ENCODE measurements at places on chromosomes 3 and 15.

DNA sequence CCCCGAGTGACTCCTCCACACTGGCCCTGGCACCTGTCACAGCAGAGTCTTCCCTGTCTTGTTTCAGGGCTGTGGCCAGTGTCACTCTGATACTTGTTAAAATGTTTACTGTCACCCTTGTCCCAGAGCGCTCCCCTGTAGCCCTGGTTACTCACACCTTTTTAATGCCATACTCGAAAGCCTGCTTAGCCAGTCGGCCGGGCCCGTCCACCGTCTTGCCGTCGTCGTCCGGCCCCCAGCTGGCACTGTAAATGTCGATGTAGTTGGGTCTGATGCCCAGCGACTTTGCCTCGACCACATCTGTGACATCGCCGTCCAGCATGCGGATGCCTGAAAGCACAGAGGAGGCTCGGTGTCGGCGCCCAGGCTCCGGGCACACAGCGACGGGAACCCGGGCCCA is 91.3 kb downstream of the PCSK6 start:
- no peak for DNase-seq

DNA sequence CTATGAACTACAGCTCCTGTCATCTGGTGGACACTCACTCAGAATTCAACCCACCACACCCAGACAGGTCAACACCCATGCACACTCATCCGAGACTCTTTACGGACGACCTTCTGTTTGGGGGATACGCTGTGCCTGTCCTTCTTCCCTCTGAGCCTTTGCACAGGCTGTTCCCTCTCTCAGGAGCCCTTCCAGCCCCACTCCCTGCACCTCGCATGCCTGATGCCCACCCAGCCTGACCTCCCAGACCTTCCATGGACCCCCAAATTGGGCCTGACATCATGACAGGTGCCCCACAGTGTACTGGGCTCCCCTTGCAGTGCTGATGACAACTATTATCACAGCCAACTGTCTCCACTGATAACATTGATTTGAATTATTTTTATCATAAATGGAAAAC is 135.8 kb downstream of the NSMCE3 start:
- no peak for DNase-seq

GRCh38 chr15:80976851-80977250 is 12.8 kb downstream of the MESD start:
- DNase-seq = no peak

DNA sequence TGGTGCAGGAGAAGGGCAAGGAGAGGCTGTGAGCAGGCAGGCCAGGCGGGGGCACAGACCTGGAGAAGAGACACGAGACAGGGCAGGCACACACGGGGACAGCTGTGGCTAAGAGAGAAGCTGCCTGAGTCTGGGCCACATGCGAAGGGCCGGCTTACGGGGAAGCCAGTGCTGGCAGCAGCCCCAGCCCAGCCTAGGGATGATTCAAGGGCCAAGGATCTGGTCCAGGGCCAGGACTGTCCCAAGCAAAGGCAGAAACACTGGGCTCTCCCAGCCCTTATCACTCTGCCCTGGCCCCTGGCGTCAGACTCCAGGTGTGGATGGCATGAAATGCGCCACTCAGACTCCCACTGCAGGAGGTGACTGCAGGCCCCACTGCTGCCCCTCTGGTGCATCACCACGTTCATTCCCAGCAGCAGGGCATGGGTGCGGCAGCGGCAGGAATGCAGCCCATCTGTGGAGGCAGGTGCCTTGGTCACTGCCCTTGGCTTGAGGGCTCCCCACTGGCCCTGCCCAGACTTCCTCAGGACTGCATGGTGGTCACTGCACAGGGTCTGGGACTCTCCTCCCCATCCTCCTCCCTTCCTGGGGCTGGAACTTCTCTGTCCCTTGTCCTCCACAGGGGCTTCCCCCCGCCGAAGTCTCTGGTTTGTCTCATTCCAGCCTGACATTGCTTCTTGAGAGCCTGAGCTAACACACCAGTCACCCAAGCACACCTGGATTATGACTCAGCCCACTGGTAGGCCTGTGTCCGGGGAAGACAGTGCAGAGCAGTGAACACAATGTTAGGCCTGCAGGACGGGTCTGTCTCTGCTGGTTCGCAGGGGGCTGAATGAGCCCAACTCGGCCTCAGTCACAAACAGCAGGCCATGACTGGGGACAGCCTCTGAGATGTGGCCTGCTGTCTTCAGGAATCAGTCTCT is 69.3 kb downstream of the TBC1D2B start:
- DNase-seq = no peak

GRCh38 chr3:51350751-51351150 is 34.3 kb upstream of the MANF start:
- DNase-seq = no peak

DNA sequence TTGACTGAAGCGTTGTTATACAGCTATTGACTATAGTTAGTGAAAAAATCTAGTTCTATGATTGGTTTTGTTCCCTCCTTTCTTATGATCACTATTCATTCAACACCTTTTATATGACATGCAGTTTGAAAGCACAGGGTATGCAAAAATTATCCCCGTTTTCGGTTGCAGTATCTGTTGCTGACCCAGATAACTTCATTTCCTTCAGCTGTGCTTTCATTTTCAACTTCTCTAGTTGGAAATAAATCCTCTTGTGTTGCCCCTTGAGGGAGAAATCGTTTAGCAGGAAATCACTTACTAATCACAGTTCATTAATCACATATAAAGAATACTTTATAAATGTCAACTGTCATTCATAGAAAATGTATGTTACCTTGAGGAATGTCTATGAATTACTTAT is 55.1 kb downstream of the MBNL1 start:
- DNase-seq = no peak

- no peak for DNase-seq
Observed at GRCh38 chr3:102668247-102668646, 233.4 kb downstream of the ZPLD1 start.

GRCh38 chr3:159787794-159788205 is 200.8 kb upstream of the IL12A start:
- DNase-seq = no peak

GRCh38 chr15:50463423-50464358 is 39.5 kb downstream of the USP8 start:
- no peak for DNase-seq

- no peak for DNase-seq
Observed at GRCh38 chr3:188488801-188489200, 334.8 kb downstream of the LPP start.

DNA sequence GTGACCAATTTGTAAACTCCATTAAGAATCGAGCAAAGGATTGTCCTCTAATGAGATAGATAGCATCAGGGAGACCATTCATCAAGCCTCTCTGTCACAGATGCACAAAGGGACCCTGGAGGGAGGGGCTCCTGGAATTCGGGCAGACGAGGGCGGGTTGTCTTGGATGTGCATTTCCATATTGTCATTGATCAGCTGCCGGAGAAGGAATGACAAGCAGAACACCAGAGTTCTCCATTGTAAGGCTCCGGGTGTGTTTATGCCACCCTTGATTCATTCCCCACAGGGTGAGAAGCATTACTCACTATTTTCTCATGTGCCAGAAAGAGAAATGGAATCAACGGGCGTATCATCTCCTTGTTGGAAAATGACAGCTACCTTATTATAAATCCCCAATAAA is 167.5 kb downstream of the EBLN2 start:
- DNase-seq = no peak
